Right atrium auricular region (tissue), 2 donors: ENCODE measurements at places on chromosomes 1 and 21. TPM values are rescaled to one million over a fixed set of nuclear protein-coding genes. Genes with fewer than 3 reads are reported as not detected.
A peak's percentile ranks its signal among the peaks of the same experiment; 100 is the strongest.

GRCh38 chr1:93255222-93256079 lies 74.9 kb downstream of the CCDC18 start:
- no peak overlapping the region for H3K27ac ChIP-seq
- no peak for DNase-seq
- no peaks in the 10 kb centered on the region for H3K27me3 ChIP-seq
- H3K4me1 ChIP-seq: no peaks in the 10 kb centered on the region

- no peaks in the 10 kb centered on the region for H3K36me3 ChIP-seq
- H3K4me1 ChIP-seq: no peaks in the 10 kb centered on the region
- H3K27ac ChIP-seq: no peak overlapping the region
- no peaks in the 10 kb centered on the region for H3K27me3 ChIP-seq
- no peak for DNase-seq
Observed at GRCh38 chr1:244545511-244545910, 84.4 kb downstream of the CATSPERE start.

DNA sequence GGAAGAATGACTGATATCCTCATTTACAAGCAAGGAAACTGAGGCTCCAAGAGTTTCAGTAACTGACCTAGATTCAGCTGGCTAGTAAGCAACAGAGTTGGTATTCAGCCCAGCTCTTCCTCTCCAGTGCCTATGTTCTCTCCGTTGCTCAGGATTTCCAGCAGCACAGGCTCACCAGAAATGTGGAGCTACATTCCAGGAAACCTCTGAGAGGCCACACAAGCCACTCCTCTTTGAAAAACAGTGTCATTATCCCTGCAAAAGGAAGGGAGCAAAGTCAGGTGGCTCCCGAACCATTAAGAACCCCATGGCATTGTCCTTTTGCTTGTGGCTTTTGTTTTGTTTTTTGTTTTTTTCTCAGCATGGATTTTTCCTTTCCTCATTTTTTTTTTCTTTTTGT lies 40.6 kb upstream of the DUSP10 start:
- H3K36me3 ChIP-seq: no peaks in the 10 kb centered on the region
- H3K4me3 ChIP-seq: no peak overlapping the region
- H3K4me1 ChIP-seq: no peaks in the 10 kb centered on the region
- H3K27ac ChIP-seq: no peak overlapping the region
- DNase-seq: no peak
- no peaks in the 10 kb centered on the region for H3K27me3 ChIP-seq

GRCh38 chr1:25568834-25569596 lies 25.6 kb downstream of the LDLRAP1 start:
- H3K4me1 ChIP-seq: no peaks in the 10 kb centered on the region
- H3K27me3 ChIP-seq: no peaks in the 10 kb centered on the region
- peak overlapping the region; percentile 72 for H3K27ac ChIP-seq
- H3K4me3 ChIP-seq: no peak overlapping the region
- DNase-seq: peak; percentile 69
- H3K36me3 ChIP-seq: peaks cover 13% of the 10 kb centered on the region

- peaks cover 21% of the 10 kb centered on the region for H3K4me1 ChIP-seq
- H3K27me3 ChIP-seq: no peaks in the 10 kb centered on the region
- no peak for DNase-seq
- no peak overlapping the region for H3K27ac ChIP-seq
- no peaks in the 10 kb centered on the region for H3K36me3 ChIP-seq
Observed at GRCh38 chr1:226310245-226310540, 1.2 kb upstream of the LIN9 start.

- H3K4me3 ChIP-seq: no peak overlapping the region
- H3K4me1 ChIP-seq: peaks cover 55% of the 10 kb centered on the region
- no peaks in the 10 kb centered on the region for H3K36me3 ChIP-seq
- H3K27ac ChIP-seq: peak overlapping the region; percentile 31
- no peaks in the 10 kb centered on the region for H3K27me3 ChIP-seq
- DNase-seq: no peak
Observed at GRCh38 chr1:226697151-226697928, 41.7 kb downstream of the ITPKB start.

DNA sequence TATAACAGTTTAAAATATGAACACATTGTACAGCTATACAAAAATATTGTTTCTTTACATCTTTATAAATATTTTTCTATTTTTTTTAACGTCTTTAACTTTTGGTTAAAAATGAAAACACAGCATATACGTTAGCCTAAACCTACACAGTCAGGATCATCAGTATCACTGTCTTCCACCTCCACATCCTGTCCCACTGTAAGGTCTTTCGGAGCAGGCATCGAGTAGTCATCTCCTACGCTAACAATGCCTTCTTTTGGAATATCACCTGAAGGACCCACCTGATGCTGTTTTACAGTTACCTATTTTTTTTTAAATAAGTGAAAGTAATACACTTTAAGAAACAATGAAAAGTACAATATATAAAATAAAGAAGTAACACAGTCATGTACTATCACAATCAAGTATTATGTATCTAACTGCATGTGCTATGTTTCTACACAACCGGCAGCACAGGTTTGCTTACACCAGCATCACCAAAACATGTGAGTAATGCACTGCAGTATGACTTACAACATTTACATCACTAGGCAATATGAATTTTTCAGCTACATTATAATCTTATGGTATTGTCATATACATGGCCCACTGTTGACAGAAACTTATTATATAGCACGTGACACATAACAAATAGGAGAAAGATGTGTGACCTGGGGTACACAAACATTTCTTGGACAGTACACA lies 254.4 kb downstream of the AKT3 start:
- H3K27me3 ChIP-seq: no peaks in the 10 kb centered on the region
- H3K27ac ChIP-seq: no peak overlapping the region
- no peak overlapping the region for H3K4me3 ChIP-seq
- H3K36me3 ChIP-seq: no peaks in the 10 kb centered on the region
- DNase-seq: no peak

GRCh38 chr1:212792396-212792908 lies 758 bp downstream of the TATDN3 start:
- H3K36me3 ChIP-seq: peaks cover 6% of the 10 kb centered on the region
- H3K4me3 ChIP-seq: peak overlapping the region; percentile 75
- H3K27ac ChIP-seq: peak overlapping the region; percentile 98
- peaks cover 27% of the 10 kb centered on the region for H3K4me1 ChIP-seq
- no peaks in the 10 kb centered on the region for H3K27me3 ChIP-seq

GRCh38 chr1:89322402-89322801 lies 41.5 kb upstream of the GBP6 start:
- no peak overlapping the region for H3K4me3 ChIP-seq
- H3K36me3 ChIP-seq: no peaks in the 10 kb centered on the region
- no peaks in the 10 kb centered on the region for H3K27me3 ChIP-seq
- no peak for DNase-seq
- no peaks in the 10 kb centered on the region for H3K4me1 ChIP-seq
- H3K27ac ChIP-seq: no peak overlapping the region

DNA sequence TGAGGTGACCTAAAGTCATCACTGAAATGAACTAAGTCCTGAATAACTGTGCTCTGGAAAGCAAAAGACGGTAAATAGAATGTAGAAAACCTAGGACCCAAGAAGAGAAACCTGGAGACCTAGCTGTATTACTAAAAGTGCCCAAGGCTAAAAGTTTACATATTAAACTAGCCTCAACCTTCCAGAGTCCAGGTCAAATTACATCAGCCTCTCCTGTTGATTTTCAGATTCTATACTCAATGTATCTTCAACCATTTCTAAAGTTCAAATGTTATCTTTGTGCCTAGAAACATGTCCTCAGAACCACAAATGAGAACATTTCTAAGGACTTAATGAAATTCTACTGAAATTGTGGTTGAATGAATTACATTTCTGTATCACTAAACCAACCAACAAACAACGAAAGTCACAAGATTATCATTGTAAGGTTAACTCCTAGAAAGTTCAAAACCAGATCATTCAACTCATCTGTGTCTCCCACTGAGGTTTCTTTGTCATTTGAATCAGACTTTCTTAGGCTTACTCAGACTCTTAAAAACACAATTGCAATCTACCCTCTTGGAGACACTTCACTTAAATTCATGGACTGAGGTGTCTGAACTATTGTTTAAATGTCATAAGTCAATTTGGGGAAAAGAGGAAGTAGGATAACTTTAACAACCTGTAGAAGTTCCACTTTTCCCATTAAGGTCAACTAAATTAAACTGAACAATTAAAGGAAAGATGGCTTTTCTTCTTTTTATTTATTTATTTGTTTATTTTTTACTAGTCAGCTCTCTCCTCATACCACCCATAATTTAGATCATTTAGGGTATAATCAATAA lies 207.7 kb downstream of the BARHL2 start:
- H3K36me3 ChIP-seq: no peaks in the 10 kb centered on the region
- no peak overlapping the region for H3K27ac ChIP-seq
- no peaks in the 10 kb centered on the region for H3K4me1 ChIP-seq
- no peak overlapping the region for H3K4me3 ChIP-seq

GRCh38 chr21:42654179-42654912 lies 925 bp downstream of the PDE9A start:
- H3K27me3 ChIP-seq: peaks cover 7% of the 10 kb centered on the region
- peaks cover 22% of the 10 kb centered on the region for H3K4me1 ChIP-seq
- H3K36me3 ChIP-seq: no peaks in the 10 kb centered on the region
- H3K27ac ChIP-seq: peak overlapping the region; percentile 58
- DNase-seq: no peak

DNA sequence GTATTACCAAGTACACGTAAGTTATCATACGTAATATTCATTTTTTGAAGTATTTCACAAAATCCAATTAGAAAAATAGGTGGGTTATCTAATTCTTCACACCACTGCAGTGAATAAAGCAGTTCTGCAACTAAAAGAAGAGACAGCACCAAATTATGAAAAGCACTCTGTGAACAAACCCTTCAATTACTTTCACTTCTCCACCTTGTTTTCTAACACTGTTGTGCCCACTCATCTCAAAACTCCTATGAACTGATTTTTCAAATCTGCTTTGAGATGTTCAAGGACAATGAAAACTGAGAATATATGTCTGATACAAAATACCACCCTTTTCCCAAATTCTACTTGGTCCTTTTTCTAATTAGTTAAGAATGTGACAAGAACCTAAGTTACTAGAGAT lies 39.4 kb downstream of the LTN1 start:
- peaks cover 49% of the 10 kb centered on the region for H3K36me3 ChIP-seq
- DNase-seq: no peak

DNA sequence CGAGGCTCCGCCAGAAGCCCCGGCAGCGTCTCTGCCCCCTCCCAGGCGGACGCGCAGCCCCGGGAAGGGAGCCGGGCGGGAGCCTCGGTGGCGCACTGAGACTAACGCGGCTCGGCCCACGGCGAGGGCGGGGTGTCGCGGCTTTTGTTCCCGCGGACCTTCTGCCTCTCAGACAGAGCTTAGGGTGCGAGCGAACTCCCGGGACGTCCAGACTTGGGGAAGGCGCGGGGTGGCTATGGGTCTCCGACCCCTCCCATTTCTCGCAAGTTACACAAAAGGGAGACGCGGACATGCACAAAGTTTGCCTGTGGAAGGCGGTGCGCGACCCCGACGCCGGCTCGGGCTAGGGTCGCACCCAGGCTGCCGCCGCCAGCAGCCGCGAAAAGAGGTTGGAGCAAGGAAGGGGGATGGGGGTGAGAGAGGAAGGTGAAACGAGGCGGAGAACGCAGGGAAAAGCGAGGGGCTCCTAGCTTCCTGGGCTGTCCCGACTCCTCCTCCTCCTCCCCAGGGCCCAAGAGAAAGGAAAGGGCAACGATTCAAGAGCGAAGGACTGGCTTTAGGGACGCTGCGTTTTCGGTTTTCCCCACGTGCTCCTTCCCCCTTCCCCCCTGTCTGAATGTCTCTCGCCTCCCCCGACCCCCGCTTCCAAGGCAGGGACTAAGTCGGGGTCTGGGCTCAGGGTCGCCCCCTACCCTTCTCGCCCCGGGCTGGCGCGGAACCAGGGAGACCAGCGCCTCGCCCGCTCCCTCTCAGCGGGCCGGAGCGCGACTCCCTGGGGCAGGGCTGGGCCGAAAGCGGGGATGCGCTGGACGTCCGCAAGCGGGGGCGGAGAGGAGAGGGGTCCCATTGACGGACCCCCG lies 729 bp downstream of the APP start:
- H3K27ac ChIP-seq: peak overlapping the region; percentile 93
- H3K36me3 ChIP-seq: no peaks in the 10 kb centered on the region
- peaks cover 51% of the 10 kb centered on the region for H3K4me1 ChIP-seq
- H3K27me3 ChIP-seq: no peaks in the 10 kb centered on the region

GRCh38 chr1:221419513-221420095 lies 322.3 kb downstream of the DUSP10 start:
- no peaks in the 10 kb centered on the region for H3K36me3 ChIP-seq
- no peaks in the 10 kb centered on the region for H3K4me1 ChIP-seq
- H3K27ac ChIP-seq: no peak overlapping the region
- no peak for DNase-seq
- H3K27me3 ChIP-seq: no peaks in the 10 kb centered on the region
- no peak overlapping the region for H3K4me3 ChIP-seq

DNA sequence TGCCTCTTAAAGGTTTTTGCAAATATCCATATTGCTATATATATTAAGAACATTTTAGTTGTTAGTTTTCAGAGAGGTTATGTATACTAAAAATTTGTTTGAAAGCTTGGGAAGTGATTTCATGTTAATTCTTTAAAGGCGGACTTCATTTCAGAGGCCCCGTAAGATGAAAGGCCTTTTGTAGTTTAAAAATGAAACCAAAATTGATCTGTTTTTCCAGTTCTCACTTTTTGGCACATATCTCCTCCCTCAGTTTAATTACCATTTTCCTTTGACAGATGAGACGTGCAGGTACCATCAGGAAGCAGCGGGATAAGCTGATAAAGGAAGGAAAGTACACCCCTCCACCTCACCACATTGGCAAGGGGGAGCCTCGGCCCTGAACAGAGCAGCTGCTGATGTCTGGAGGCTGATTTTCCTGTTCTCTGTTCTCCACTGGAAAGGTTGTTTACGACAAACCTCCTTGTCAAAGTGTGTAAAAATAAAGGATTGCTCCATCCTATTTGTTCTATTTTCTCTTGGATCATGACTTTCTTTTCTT lies 8.0 kb downstream of the NDUFS5 start:
- peaks cover 89% of the 10 kb centered on the region for H3K36me3 ChIP-seq
- no peak overlapping the region for H3K4me3 ChIP-seq
- H3K27ac ChIP-seq: no peak overlapping the region
- peaks cover 6% of the 10 kb centered on the region for H3K4me1 ChIP-seq
- H3K27me3 ChIP-seq: no peaks in the 10 kb centered on the region

DNA sequence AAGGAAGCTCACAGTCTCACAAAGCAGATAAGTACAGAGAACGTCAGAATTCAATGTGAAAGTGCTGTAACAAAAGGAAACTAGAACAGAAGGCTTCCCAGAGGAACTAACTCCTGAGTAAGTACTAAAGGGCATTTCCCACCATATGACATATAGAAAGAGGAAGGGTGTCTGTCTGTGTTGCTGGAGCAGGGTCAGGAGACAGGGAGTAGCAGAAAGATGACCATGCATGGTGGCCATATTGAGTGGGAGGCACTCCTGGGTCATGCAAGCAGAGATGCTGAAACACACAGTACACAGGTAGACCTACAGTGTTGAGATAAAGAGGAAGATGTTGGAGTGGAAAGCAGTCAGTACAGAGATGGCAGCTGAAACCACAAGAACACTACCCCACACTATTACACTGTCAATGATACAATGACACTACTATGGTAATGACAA lies 47.3 kb downstream of the SLC25A24 start:
- no peaks in the 10 kb centered on the region for H3K27me3 ChIP-seq
- peaks cover 56% of the 10 kb centered on the region for H3K36me3 ChIP-seq
- H3K4me1 ChIP-seq: no peaks in the 10 kb centered on the region
- H3K4me3 ChIP-seq: no peak overlapping the region

- DNase-seq: no peak
- H3K36me3 ChIP-seq: no peaks in the 10 kb centered on the region
- no peak overlapping the region for H3K4me3 ChIP-seq
- no peaks in the 10 kb centered on the region for H3K27me3 ChIP-seq
Observed at GRCh38 chr1:84721152-84721551, 30.9 kb upstream of the SSX2IP start.

The FCER1G gene
- total RNA-seq: 16.8 TPM

The IL10 gene
- 0.93 TPM for total RNA-seq
